Glomerular endothelial cell (primary cell): ENCODE measurements at places on chromosomes 3 and 15.

- no peak for DNase-seq
These were observed 20.9 kb upstream of the SLC28A2 start for GRCh38 chr15:45231132-45231531.

DNA sequence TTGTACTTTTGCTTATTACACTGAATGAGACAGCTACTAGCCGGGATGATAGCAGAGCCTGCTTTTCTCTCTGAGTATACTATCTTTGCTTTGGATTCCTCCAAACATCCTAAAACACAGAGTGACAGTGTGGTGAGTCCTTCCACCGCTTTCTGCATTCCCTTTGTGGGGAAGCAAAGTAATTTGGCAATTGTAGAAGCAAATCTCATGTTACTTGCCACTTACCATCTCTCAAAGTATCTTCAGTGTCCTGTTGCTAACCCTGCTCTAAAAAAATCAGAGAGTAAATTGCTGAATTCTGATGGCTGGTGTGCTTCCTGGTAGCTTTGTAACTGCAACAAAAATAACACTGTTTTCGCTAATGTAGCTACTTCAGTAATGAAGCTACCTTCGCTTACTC lies 92.4 kb upstream of the LRRFIP2 start:
- DNase-seq, result no peak

GRCh38 chr3:27378331-27378730 lies 9.1 kb upstream of the NEK10 start:
- DNase-seq, result no peak

DNA sequence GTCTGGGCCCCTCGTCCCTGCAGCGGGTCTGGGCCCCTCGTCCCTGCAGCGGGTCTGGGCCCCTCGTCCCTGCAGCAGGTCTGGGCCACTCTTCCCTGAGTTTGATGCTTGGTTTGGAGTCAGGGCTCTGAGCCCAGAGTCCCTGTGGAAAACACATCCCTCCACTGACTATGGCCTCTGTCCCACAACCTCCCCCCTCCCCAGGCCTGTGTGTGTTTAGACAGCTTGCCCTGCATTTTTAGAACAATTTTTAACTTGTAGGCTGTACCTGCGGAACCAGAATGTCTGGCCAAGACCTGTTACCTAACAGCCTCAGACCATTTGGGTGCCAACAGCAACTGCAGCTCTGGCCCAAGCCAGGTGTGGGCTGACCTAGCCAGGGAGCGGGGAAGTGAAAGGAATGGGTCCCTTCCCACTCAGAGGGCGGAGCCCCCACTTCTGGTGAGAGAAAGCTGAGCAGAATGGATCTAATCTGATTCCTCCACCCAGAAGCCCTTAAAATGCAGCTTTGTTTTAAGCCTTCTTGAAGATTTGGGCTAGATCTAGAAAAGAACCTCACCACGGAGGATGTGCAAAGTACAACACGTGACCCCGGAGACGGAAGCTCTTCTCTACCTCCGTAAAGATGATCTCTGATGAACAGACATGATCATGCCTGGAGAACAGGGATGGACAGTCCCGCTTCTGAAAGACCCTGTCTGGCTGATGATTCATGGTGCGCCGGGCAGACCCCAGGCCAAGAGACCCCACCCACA lies 60.5 kb upstream of the TFRC start:
- DNase-seq, result no peak

DNA sequence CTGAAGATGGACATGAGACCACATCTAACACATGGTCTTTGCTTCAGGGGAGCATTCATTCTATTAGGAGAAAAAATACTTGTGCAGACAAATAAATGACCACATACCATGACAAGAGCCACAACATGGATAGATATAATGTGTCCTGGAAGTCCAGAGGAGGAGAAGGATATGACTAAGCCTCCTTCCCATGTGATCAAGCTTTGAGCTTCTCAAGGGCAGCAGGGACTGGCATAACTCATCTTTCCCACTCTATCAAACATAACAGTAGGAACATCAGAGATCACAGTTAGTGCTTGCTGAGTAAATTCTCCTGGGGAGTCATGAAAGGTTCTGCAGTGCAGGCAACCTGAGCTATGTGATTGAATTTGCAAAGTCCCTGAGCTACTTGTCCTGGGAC lies 86.0 kb upstream of the LPP start:
- no peak for DNase-seq

DNA sequence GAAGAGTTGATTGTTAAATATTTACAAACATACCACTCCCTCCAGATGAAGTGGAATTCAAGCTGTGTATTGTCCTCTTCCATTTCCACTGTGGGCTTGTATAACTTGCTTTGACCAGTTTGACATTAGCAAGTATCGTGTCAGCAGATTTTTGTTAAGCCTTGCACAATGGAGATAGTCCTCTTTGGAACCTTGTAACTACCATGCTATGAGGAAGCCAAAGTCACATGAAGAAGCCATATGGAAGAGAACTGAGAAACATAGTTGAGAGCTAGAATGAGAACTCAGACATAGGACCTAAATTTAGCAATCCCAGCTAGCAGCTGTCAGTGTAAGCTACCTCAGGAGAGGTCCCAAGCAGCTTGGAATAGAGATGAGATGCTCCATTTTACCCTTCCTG lies 889.2 kb downstream of the PDCD6IP start:
- no peak for DNase-seq
